ENCODE measurements at places on chromosomes 7 and 10.

- no peak for DNase-seq
These were observed 58.4 kb downstream of the MKI67 start for GRCh38 chr10:128067691-128068397.

DNA sequence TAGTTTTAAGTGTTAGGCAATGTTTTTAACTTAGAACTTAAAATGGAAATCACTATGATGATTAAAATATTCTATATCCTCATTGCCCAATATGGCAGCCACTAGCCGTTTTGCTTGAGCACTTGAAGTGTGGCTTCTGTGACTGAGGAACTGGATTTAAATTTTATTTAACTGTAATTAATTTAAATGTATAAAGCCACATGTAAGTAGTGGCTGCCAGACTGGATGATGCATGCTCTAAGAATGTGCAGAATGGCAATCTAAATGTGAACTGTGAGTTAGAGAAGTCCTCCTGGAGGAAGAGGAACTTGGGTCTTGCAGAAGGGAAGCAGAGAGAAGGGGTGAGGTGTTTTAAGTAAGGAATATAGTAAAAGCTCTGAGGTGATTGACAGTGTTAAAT is 451.4 kb downstream of the SUGCT start:
- no peak for DNase-seq

DNA sequence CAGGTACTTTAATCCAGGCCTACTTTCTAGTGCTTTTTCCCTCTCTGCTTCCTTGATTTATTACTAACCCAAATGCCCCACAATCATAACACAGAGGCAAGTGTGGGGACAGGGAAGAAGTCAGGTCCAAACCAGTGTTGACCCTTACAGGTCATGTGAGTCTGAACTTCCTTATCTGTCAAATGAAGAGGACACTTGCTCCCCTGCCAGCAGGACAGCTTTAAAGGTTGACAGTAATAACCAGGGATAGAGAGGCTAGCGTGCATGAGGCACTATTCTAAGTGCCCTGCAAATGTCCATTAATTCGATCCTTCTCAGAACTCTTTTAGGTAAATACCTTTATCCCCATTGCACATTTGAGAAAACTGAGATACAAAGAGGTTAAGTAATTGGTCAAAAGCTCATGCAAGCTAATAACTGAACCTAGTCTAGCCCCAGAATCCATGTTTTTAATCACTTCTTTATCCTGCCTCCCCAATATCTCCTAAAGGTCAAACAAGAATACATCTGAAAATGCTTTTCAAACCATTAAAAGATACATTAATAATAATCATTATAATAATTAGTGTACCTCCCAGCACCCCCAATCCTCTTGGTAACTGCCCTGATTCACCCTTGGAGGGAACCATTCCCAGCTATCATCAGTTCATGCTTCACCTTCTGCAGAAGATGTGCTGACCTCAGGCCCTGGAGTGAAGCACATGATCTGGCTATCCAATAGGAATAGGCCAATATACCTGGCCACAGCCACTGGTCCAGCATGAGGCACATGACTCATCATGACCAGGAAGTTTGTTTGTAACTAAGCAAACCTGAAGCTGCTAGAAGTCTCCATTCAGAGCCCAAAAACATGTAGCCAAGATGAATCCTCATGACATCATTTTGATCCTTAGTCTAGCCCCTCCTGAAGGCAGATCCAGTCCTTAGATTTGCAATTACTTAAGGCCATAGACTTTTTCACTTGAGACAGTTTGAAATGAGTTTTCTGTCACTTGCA is 40.7 kb downstream of the SGMS1 start:
- DNase-seq, result no peak

- no peak for DNase-seq
These were observed 34.0 kb downstream of the FAM20C start for GRCh38 chr7:226281-226895.

- no peak for DNase-seq
These were observed 31.0 kb downstream of the PON3 start for GRCh38 chr7:95365151-95365550.

- DNase-seq, result no peak
These were observed 519 bp upstream of the RPP38 start for GRCh38 chr10:15096661-15097010.

GRCh38 chr10:62514079-62514693 is 140.0 kb downstream of the ZNF365 start:
- DNase-seq, result no peak

- no peak for DNase-seq
These were observed 243.2 kb upstream of the TMEM229A start for GRCh38 chr7:124276005-124276622.
